Fibroblast of lung (primary cell): ENCODE measurements at places on chromosomes 5 and 9.

- no peak for DNase-seq
Measured at GRCh38 chr9:134127065-134127580, 8.8 kb upstream of the WDR5 start.

DNA sequence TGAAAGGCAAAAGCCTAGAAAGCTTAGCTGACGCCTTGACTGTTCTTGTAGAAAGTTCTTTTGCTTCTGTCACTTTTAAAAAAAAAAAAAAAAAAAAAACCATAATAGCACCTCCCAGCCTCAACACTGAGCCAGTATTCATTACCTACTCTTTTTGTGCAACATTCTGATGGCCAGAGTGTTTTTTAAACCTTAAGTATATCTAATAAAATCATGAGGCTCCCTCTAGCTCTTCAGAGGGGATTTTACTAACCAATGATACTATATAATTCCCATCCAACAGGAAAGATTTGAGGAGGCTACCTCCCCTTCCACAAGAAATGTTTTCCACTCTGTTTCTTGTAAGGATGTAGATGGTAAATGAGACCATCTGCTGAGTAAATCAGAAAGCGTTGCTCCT, 3.9 kb downstream of the BNC2 start:
- DNase-seq = peak; percentile 40

GRCh38 chr9:16960084-16960483, 89.6 kb upstream of the BNC2 start:
- DNase-seq = peak; percentile 59

GRCh38 chr5:1785062-1785461, 14.6 kb downstream of the MRPL36 start:
- DNase-seq = no peak

DNA sequence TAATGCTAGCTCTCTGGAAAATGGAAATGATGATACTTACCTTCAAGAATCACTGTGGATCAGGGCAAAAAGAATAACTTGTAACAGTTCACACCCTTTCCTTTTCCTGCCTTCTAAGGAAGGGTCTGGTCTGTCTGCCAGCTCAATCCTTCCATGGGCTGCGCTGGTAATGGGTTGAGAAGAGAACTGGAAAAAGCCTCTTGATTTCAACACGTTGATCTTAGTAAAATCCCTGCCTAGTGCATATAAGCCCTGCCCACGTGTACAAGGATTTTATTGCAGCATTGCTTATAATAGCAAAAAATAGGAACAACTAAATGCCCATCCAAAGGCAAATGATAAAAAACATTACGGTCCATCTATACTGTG, 20.5 kb downstream of the C1QTNF2 start:
- no peak for DNase-seq

GRCh38 chr9:129726322-129727160, 26.3 kb downstream of the PTGES start:
- DNase-seq = peak; percentile 72

DNA sequence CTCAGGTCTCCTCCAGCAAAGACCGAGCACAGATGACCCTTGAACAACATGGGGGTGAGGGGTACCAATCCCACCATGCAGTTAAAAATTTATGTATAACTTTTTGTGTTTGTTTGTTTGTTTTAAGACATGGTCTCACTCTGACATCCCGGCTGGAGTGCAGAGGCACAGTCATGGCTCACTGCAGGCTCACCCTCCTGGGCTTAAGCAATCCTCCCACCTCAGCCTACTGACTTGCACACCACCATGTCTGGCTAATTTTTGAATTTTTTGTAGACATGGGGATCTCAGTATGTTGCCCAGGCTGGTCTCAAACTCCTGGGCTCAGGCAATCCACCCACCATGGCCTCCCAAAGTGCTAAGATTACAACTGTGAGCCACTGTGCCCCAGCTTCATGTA, 231.0 kb upstream of the PIK3R1 start:
- no peak for DNase-seq

DNA sequence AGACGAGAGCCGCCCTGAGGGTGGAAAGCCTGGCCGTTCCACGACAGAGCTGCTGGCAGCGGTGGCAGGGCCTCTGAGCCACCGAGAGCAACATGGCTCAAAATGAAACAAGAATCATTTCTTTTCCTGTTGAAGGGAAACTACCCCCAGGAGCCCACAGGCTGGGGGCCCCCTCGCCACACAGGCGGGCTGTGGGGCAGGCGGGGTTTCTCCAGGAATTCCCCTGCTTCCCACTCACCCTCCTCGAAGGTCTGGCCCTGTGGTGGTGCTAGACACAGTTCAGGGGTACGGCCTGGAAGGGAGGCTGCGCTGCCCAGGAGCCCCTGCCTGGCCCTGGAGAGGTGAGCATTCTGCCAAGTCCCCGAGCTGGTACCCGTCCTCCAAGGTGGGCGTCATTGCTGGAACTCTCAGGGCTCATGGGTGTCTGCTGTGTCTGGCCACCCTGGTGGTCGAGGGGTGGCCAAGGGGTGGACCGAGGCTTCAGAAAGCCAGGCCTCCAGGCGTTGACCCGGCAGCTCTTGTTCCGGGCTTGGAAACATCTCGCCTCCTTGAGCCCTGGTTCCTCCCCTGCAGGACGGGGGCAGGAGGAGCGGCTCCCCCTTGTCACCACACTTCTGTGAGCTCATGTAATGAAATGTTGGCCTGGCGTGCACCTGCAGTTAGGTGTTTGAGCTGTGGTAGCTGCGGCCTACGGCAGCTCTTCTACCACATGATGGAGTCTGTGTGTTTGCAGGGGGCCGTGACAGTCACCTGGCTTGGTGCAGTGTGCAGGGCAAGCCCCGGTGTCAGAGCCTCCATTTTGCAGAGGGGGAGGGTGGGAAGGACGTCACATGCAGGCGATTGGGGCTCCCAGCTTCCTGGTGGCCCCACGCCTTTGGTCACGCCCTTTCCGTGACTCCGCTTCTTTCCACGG, 65.3 kb downstream of the RXRA start:
- DNase-seq = no peak

DNA sequence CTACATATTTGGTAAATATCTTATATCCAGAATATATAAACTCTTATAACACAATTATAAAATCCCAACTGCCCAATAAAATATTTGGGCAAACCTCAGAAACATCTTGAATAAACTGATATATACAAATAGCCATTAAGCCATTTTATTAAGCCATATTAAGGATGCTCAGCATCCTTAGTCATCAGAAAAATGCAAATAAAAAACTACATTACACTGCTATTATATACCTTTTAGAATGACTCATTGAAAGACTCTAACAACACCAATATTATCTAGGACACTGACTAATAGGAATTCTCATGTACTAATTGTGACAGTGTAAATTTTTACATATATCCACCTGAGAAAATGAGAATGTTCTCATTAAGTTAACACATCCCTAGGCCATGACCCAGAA, 77.8 kb downstream of the CDH10 start:
- no peak for DNase-seq

DNA sequence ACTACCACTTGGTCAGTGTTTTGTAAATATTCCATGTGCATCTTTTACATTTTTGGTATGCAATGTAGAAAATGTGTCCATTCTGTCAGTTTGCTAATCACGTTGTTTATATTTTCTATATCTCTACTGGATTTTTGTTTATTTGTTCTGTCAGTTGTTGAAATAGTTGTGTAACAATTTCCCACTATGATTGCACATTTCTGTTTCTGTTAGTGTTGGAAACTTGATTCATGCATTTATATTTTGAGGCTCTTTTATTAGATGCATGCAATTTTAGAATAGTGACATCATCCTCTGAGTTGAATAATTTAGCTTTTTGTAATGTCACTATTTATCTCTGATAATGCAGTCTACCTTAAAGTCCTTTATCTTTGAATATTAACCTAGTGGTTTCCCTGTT, 25.8 kb upstream of the LECT2 start:
- DNase-seq = no peak

- DNase-seq = no peak
Measured at GRCh38 chr5:93635991-93636390, 53.0 kb downstream of the NR2F1 start.

GRCh38 chr5:169011009-169011408, 289.9 kb downstream of the SLIT3 start:
- DNase-seq = no peak

GRCh38 chr5:118832974-118833373, 155.4 kb downstream of the DTWD2 start:
- DNase-seq = no peak

GRCh38 chr5:14168144-14168792, 25.1 kb downstream of the TRIO start:
- no peak for DNase-seq

- DNase-seq = peak; percentile 55
Measured at GRCh38 chr5:6576861-6577501, 55.9 kb downstream of the NSUN2 start.

GRCh38 chr5:111820072-111820471, 63.1 kb upstream of the NREP start:
- DNase-seq = no peak

DNA sequence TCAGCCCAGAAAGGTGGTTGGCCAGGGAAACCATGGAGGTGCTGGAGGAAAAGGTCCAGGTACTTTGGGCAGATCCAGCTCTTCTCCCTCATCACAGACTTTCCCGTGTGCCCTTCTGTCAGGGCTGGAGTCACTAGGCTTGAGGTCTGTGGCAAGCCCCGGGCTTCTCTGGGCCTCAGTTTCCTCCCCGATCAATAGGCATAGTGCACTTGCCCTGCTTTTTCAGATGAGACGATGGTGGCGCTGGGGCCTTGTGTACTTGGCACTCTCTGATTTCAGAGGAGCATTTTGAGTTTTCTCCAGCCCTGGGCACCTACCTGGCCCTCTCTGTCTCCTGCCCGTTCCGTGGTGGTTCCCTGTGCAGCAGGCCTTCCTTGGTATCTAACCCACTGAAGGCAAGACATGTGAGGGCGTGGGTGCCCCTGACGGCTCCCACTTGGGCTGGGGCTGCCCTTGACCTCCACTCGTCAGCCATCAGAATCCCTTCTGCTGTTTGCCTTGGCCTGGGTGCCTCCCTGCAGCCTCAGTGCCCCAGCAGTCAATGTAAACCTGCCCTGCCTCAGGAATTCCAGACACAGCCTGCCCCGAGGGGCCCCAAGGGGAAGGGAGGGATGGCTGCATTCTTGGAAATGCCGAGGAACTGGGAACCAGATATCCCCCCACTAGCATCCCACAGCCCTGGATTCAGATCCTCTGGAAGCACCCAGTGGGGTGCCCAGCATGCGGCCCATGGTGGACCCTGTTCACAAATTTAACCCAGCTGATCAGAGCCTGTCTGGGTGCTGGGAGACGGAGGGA, 66.3 kb upstream of the COL5A1 start:
- DNase-seq = no peak

GRCh38 chr5:321230-321725, at the start of gene AHRR:
TSS of gene AHRR (plus strand) at chr5:321714. CDS start at chr5:343903, 22,189 bp downstream.
- DNase-seq = peak; percentile 54

DNA sequence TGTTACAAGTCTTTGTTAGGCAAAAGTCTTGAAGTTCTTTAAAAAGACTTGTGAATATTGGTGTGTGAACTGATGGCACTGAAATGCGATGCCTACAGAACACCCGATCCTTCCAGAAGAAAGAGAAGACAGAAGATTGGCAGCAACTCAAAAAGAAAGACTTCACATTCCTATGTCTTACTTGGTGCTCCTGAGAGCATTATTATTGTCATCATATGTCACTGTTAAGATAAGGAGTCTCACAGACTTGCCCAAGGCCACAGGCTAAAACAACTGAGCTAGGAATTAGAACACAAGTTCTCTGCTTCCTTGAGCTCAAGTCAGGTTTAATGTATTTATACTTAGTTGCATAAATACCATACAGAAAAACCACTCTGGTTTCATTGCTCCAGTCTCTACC, 198.0 kb downstream of the PARP8 start:
- DNase-seq = no peak

DNA sequence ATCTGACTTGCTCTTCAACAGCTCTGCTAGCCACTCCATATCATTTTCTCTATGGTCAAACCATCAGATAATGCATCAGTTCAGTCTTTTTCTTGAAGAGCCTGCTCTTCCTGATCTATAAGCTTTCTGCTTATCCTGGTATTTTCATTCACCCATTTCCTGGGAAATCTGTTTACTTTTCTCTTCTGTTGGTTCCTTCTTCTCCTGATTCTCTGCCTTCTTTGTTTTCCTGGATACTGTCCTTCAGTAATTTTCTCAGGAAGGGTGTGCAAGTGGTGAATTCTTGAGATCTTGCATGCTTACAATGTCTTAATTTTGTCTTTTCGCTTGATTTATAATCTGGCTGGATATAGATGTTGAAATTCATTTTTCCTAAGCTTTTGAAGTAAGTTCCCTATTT, 39.8 kb upstream of the NKX2-5 start:
- DNase-seq = no peak

DNA sequence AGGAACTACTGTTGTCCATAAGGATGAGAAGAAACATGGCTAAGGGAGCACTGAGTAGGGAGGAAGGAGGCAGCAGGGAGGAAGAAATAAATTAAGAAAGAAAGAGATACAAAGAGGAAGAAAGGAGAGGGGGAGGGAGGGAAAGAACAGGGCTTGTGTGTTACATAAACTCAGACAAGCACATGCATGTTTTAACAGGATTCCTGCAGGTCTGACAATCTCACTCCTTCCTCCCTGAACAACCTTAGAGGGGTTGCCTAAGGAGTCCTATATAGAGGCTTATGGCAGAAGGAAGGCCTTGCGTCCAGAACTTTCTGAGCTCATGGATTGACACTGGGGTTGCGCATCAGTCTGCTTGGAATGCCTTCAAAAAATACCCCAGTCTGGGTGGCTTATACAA, 4.2 kb upstream of the KCNIP1 start:
- no peak for DNase-seq

GRCh38 chr9:35754264-35754663, at the start of gene MSMP:
TSS of gene MSMP (minus strand) at chr9:35754276. CDS start at chr9:35754129, 147 bp downstream.
- DNase-seq = no peak
